Iris pigment epithelial cell (primary cell): ENCODE measurements at places on chromosomes 5 and 9.

DNA sequence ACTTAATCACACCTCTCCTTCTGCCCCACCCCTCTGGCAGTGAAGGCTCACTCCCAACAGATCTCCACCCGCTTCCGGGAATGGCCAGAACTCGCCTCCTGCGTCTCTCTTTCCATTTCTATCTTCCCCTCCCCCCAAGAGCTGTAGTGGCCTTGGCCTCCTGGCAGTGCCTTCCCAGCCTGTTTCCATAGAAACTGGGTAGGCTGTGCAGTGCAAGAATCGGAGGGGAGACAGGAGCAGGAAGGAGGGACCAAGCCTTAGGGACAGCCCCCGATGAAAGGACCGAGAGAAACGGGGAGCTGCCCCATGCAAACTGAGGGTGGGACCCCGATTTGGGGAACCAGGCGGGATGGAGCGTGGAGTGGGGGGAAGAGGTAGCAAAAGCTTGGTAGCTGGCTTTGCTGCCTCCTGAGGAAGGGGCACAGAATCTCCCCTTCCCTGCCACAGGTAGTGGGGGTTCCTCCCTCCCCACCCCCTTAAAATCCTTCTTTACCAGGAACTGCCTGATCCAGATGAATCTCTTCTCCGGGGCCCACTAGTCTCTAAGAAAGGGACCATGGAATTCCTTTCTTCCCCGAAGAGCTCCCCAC, 4.5 kb upstream of the PCDH1 start:
- DNase-seq, result no peak

DNA sequence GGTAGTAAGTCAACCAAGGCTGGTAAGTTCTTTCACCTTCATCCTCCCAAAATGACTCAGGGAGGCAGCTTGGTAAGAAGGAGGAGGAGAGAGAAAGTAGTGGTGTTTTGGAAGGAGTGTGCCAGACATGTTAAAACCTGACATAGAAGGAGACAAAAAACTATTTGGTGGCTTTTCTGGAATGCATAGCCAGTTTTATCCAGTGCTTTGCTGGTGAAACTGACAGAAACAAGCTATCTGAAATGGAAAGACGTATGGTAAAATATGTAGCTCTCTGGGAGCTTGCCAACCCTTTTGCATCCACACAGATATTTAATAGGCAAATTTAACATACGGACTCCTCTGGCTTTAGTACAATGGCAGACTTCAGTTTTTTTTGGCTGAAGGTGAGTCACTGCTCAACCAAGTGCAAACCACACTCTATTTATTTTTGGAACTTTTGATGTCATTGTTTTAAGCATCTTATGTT, 45.4 kb downstream of the RAB14 start:
- DNase-seq, result peak; percentile 77

- no peak for DNase-seq
Observed at GRCh38 chr5:58241389-58241788, 218.5 kb downstream of the PLK2 start.

GRCh38 chr5:144232285-144232684, 61.6 kb downstream of the KCTD16 start:
- DNase-seq, result no peak

- DNase-seq, result peak; percentile 81
Observed at GRCh38 chr9:63816751-63817621, 1468.0 kb downstream of the FOXD4L5 start.

DNA sequence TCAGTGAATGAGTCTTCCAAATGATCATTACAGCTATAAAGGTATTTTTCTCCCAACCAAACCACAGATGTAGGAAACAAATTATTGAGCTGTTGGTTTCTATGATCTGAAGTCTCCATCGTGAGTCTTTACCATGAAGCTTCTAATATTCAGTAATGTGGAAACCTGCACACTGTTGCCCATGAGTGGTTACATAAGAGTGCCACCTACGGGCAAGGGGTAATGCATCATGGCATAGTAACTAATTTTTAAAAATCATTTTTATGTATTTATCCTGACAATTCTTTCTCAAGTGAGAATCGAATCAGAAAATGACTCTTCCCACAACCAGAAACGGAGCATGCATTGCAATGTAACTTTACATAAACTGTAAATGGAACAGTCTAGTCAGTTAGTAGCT, 282.5 kb upstream of the SMARCA2 start:
- no peak for DNase-seq
